D341Med (cell line): ENCODE measurements at places on chromosomes 1 and 21.
A peak's percentile ranks its signal among the peaks of the same experiment; 100 is the strongest.

GRCh38 chr1:177278626-177279390 lies 108.0 kb downstream of the BRINP2 start:
- no peak for DNase-seq

GRCh38 chr1:14778541-14778897 lies 180.0 kb downstream of the KAZN start:
- DNase-seq, result no peak

DNA sequence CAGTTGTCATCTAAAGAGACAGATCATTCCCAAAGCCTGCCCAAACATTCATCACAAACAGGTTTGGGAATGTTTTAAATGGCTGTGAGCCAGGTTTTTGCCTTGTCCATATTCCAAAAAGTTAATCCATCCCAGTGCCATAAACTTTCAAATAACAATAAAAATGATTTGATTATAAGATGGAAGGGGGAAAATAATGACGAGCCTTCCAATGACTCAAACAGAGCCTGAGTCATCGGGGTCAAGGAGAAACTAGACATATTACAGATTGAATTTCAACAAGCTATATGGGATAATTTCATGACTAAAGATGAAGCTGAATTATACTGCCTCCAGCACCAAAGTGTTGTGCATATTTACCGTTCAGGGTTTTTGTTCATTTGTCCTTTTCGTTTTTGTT lies 195.8 kb upstream of the PKN2 start:
- DNase-seq, result no peak

DNA sequence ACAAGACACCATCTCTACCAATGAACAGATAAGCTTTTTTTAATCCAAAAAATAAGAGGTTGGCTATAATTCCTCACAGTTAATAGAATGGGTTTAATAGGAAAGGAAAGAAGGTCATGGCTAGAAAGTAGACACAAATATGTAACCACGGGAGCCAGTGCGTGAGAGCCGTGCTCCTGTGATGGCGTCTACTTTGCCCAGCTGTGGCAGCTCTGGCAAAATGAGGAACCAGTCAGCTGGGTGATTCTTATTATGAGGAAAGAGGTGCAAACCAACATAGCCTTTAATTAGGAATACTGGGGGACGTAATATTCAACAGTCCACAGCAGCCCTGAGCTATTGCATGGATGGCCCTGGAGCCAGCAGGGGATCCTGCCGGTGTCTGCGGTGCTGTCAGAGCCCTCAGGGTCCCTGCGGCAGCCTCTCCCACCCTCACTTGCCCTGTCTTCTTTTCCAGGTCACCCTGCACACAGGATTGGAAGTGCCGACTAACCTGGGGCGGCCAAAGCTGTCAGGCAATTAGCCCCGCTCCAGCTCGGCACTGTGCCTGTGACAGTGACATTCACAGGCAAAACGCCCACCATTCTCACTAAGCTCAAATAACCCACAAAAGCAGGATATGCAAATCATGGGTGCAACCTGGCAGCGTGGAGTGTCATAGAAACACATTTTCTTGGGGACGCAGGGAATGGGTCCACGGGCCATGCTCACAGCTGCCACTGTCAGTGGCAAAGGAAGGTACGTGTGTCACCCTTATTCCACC lies 25.9 kb upstream of the GNPAT start:
- no peak for DNase-seq

GRCh38 chr1:205878026-205878425 lies 28.1 kb upstream of the PM20D1 start:
- DNase-seq, result no peak

- DNase-seq, result no peak
Observed at GRCh38 chr1:246971090-246971721, 36.7 kb downstream of the ZNF695 start.

GRCh38 chr1:207336559-207337467 lies 15.3 kb downstream of the CD55 start:
- no peak for DNase-seq

- no peak for DNase-seq
Observed at GRCh38 chr1:245603311-245603865, 448.6 kb downstream of the KIF26B start.

- no peak for DNase-seq
Observed at GRCh38 chr1:225644666-225645065, 8.3 kb downstream of the ENAH start.

DNA sequence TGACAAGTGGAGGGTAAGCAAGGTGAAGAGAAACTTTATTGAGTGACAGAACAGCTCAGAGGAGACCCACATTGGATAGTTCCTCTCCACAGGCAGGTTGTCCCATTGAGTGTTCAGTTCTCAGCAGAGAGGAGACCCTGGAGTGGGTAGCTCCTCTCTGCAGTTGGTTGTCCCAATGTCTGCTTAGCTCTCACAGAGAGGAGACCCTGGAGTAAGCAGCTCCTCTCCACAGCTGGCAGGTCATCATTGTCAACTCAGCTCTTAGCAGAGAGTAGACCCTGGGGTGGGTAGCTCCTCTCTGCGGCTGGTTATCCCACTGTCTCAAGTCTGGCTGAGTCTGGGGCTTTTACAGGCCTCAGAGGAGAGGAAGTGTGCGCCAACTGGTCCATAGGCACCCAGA lies 6.0 kb upstream of the CHD1L start:
- DNase-seq, result no peak

GRCh38 chr1:194184425-194184824 lies 998.0 kb upstream of the B3GALT2 start:
- DNase-seq, result no peak

GRCh38 chr1:50603274-50604271 lies 180.3 kb upstream of the DMRTA2 start:
- DNase-seq, result no peak

DNA sequence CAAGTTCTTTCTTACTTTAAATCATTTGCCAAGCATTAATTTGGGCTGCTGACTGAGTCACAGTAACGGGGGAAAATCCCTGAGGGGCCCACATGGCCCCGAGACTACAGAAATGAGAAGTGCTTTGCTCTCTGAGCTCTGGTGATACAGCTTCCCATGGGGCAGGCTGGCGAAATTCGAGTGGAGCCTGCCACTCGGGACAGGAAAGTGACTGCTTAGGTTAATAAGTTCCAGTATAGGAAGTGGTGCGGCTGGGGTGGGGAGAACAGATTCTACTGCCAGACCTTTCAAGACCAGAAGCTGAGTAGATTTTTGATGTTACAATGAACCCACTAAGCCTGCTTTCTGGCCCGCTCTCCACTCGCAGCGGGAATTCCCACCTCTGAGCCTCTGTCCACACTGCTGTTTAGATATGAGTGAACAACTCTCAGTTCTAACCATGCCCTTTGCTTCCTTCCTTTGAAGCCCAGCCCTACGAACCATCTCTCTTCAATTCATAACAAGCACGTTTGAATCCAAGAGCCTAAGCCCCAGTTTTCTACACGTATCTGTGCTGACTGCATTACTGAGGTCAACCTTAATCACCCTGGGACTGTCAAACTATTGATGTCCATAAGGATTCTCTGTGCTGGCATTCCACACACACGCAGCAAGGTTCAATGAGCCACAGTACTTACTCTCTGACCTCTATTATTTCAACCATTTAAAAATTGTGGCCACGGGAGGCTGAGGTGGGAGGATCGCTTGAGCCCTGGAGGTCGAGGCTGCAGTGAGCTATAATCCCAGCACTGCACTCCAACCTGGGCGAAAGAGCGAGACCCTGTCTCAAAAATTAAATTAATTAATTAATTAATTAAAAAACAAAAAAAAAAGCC lies 9.6 kb downstream of the ZBTB17 start:
- DNase-seq, result no peak

DNA sequence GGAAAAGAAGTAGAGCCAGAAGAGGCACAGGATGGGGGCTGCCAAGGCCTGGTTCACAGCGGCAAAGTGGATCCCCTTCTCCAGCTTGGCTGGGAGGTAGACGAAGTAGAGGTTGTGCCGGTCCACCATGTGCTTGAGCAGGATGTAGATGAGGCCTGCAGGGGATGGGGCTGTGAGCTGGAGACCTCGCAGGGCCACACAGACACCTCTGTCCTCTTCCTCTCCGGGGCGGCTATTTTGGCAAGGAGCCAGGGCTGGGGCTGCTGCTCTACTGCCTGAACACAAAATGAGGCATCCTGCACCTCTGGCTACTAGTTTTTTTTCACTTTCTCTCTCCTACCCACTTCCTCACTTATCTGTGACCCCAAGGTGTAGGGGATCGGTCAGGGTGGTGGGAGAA lies 32.3 kb downstream of the TMEM63A start:
- DNase-seq, result no peak

DNA sequence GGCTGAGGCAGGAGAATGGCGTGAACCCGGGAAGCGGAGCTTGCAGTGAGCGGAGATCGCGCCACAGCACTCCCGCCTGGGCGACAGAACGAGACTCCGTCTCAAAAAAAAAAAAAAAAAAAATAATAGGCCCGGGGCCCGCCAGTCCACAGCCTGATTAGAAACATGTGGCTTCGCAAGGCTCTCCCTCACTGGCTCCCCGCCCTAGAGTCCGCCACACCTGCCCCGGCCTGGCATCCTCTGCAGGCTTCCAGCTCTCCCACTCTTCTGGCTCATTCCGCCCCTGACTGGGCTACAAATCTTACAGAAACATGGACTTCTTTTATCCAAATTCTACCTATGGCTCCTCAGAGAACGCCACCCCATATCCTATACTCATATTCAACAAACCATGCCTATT lies 32.4 kb downstream of the PGBD5 start:
- no peak for DNase-seq

GRCh38 chr1:241531195-241532161 lies 700 bp upstream of the KMO start:
- peak; percentile 41 for DNase-seq

DNA sequence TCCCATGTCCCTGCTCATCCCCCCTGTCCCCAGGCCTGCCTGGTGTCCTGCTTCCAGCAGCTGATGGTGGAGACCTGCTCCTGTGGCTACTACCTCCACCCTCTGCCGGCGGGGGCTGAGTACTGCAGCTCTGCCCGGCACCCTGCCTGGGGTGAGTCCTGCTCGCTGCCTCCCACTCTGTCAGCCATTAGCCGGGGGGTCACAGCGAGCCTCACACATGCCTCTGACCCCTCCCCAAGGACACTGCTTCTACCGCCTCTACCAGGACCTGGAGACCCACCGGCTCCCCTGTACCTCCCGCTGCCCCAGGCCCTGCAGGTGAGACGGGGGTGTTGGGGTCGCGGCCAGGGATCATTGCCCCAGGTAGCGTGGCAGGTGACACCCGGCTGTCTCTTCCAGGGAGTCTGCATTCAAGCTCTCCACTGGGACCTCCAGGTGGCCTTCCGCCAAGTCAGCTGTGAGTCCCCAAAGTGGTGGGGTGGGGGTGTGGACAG lies 10.0 kb downstream of the SCNN1D start:
- peak; percentile 86 for DNase-seq

- DNase-seq, result no peak
Observed at GRCh38 chr1:97202481-97203380, 481.1 kb downstream of the PTBP2 start.

GRCh38 chr1:28580722-28581530 lies 11.1 kb upstream of the RAB42 start:
- peak; percentile 60 for DNase-seq

GRCh38 chr1:32773764-32774463 lies 43.2 kb downstream of the YARS1 start:
- no peak for DNase-seq

GRCh38 chr1:8213676-8214075 lies 104.2 kb upstream of the SLC45A1 start:
- no peak for DNase-seq

DNA sequence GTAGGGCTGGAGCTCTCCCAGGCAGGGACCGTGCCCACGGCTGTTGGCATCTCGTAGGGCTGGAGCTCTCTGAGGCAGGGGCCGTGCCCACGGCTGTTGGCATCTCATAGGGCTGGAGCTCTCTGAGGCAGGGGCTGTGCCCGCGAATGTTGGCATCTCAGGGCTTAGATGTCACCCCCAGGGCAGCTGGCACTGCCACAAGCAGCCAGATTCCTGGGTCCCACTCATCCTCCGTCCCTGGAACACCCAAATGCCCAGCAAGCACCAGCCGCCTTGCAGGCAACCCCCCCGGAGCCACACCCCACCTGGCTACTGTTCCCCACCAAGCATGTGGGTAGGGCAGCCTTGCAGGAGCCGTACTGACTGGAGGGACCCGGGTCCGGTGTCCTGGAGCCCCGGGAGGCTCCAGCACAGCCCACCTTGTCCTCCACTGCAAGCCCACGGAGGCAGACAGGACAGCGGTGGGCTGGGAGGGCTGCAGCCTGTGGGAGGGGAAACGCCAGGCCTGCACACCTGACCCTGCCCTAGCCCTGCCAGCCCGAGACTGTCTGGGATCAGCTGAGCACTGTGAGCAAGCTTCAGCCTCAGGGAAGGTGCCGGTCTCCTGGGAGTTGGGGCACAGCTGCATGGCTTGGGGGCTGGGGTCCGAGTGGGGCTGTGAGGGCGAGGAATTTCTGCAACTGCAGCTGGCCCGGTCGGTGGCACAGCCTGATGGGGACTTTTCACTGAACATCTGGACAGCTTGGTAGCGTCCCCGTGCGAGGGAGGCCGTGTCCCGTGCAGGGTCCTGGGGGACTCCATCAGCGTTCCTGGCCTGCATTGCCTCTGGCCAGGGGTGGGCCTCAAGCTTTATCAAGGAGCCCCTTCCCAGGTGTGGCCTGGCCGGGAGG lies 53.6 kb downstream of the COL18A1 start:
- no peak for DNase-seq

- no peak for DNase-seq
Observed at GRCh38 chr1:241265428-241265827, 91.6 kb downstream of the RGS7 start.

DNA sequence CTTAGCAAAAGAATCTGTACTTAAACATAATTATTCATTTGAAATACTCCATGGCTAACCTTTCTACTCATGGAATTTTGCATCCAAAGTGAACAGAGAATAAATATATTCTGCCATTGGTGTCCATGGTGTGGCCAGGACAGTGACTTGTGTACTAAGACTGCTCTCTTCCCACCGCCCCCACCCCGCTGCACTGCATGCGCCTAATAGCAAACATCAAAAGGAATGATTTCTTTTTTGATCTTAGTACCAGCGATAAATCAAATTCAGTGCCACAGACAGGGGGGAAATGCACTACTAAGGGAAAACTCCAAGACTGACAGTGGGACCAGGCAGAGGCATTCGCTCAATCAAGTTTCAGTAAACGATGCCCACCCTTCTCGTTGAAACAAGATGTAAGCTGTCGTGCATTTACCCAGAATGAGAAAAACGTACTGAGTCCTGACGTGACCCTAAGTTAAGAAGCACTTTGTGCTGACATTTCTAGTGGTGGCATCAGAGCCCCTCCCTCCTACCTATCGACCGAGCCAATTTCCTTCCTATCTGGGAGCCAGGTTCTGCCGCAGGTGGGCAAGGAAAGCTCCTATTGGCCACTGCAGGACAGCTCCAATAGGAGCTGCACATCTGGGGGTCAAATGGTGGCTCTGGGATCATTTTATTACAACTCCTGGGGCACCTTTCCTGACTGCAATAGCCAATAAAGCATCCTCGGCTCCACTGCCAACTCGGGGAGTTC lies 12.5 kb downstream of the ESRRG start:
- no peak for DNase-seq

DNA sequence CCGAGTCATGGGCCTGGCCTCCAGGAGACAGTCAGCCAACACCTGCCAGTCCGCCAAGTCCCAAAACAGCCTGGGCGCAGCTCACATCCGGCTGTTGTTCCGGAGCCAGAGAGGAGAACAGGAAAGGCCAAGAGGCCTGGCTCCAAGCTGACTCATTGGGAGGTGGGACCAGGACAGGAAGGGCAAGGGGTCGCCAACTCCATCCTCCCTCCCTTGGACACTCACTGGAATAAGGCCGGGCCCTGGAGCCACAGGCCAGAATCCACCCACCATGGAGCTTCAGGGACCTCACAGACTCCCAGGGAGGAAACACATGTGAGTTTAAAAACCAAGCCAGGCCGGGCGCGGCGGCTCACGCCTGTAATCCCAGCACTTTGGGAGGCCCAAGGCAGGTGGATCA lies 25.1 kb upstream of the CLIC4 start:
- DNase-seq, result no peak
